T-helper 2 cell treated with Interferon-gamma antibody and Interleukin-4, amounts not matched to agents 5 μg/mL and 100 μg/mL, for 36 hours (primary cell): ENCODE measurements at places on chromosomes 1 and 21.

DNA sequence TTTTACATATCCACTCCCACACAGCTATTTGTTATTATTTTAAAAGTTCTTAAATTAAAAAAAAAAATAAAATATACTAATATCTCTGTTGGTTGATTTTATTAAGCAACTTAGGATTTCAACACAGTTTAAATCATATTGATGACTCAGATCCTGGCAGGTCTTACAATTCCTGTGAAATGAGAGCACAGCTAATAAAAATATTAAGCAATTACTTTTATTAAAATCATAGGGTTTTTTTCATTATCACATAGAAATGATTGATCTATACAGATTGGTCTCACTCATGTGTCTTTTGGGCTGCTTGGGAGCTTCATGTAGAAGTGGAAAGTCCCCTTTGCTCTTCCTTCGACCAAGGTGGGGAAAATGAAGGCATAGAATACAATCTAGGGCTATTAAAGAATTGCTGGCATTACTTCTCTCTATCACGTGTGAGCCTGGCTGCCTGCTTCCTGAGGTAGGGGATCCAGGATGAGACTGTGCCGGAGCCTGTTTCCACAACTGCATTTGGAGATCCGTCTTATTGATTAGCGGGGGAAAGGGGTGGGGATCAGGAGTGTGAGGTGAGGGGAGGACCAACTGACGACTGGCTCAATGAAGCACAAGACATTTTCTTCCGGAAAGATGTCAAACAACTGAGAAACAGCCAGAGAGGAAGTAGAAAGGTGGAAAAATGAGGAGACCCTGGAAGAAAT, 858.0 kb downstream of the USP25 start:
- no peak for DNase-seq

DNA sequence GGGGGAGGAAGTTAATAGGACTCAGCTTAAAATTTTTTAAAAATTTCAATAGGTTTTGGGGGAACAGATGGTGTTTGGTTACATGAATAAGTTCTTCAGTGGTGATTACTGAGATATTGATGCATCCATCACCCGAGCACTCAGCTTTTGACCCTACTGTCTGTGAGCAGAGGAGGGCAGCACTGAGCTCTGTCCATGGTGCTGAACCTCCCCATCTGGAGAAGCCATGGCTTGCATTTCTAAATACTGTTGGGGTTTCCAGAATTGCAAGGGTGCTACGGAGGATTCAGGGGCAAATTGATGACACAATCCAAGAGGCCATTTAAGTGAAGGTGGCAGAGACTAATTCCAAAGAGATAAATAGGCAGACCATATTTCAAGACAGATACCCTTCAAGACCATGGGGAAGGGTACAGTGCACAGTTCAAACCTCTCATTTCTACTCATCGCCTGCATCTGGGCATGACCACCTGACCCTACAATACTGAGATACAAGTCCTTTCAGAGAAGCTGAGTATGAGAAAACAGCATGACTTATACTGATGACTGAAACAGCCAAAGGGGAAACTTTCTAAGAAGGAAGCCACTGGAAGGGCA, 17.2 kb downstream of the SYT2 start:
- peak; percentile 48 for DNase-seq

GRCh38 chr1:116572099-116572498, 1.3 kb upstream of the CD58 start:
- no peak for DNase-seq

- DNase-seq = no peak
Measured at GRCh38 chr21:32315511-32316281, 17.0 kb downstream of the MRAP start.

GRCh38 chr21:25062061-25062460, 545.2 kb downstream of the MRPL39 start:
- DNase-seq = no peak

GRCh38 chr1:37861151-37861550, 1.8 kb upstream of the MTF1 start:
- DNase-seq = no peak

GRCh38 chr1:62876535-62876934, 92.6 kb downstream of the ATG4C start:
- DNase-seq = no peak

DNA sequence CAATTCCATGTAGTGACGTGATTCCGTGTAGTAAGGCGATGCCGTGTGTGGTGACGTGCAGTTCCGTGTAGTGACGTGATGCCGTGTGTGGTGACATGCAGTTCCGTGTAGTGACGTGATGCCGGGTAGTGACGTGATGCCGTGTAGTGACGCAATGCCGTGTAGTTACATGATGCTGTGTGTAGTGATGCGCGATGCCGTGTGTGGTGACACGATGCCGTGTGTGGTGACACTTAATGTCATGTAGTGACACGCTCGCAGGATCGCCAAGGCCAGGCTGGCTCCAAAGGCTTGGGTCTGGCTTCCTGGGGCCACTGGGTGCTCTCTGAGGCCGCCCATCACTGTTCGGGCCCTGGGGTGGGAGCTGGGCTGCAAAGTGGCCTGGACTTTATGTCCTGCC, 14.2 kb downstream of the COL18A1 start:
- DNase-seq = no peak

DNA sequence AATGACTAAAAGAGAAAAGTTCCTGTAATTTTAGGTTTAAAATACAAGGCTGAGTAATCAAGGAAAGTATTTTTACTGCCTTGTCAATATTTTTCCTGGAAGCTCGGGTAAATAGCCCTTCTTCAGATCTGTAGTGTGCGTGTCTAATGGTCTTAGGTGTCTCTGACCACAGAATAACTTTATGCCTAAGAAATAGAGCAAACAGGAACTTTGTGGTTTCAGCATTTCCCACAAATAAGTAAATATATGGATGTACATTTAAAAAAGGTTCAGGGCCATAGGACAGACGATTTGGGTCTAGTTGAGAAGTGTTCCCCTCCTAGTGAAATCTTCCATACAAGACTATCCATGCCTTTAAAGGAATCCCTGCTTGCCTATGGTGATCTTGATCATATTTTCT, 107.0 kb downstream of the ZC3H11B start:
- no peak for DNase-seq

DNA sequence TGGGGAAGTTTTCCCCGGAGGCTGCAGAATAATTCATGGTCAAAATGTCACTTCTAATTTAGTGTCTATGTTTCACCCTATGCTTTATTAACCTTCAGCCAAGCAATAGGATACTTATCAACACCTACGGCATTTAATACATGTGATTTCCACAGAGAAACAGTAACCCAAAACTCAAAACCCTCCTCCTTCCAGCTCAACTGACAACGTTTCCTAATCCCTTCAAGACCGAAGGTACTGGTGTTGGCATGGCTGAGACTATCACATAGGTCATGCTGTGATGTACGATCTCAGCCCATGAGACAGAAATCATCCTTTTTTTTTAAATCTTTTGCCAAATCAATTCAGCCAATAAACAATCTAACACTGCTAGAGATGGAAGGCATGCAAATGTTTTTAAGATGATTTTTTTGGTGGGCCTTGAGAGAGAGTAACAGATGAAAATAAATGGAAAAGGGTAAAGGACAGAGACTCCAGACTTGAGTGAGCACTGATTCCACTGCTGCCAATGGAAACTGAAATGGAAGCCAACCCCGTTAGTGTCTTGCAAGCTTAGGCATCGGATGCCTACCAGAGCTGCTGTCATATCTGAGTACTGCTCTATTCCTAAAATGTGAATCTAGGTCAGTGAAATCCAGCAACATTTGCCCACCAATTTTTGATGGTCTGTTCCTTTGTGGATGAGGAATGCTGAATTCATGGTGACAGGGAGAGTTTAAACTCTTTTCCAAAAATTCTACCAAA, 63.4 kb upstream of the BCL10 start:
- DNase-seq = no peak

DNA sequence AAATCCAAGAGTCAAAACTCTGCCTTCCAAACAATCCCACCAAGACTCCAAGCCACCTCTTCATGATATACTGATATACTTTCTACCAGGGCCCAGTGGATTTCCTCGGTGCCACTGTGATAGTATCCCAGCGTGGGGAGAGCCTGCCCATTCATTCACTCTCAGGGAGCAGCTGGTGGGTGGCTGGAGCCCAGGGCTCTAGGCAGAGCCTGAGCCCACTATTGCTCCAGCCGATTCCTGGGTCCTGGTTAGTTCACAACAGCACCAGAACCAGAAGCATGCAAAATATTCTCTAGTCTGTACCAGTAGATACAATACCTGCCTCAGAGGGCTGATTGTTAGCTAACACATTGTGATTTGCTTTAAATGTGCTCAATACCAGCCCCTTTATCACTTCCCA, 831 bp downstream of the CSRP1 start:
- no peak for DNase-seq

GRCh38 chr1:38454236-38454635, 405.3 kb downstream of the RRAGC start:
- DNase-seq = no peak

DNA sequence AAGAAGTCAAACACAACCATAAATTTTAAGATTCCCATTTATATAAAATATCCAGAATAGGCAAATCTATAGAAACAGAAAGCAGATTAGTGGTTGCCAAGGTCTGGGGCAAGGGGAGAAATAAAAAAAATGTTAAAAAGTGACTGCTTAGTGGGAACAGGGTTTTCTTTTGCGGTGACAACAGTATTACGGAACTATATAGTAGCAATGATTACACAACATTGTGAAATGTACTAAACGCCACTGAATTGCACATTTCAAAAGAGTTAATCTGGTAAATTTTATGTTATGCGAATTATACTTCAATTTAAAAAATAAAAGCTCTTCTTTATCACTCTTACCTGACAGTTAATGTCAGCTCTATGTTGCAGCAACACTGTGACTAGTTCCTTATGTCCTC, 105.2 kb downstream of the ACBD6 start:
- no peak for DNase-seq

DNA sequence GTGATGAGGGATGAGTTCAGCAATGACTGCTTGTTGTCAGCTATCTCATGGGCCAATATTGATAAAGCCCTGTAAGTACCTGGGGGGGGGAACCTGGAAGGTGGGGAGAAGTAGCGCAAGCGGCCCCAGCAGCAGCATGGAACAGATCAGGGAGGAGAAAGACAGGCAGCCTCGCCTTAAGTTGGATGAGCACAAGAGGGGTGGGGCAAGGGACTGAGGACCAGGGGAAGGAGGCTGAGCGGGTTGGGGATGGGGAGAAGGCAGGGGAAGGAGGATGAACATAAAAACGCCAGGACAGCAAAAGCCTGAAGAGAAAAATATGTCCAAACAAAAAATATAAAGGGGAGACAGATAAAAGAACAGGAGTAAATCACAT, 70.6 kb downstream of the ALG14 start:
- no peak for DNase-seq

DNA sequence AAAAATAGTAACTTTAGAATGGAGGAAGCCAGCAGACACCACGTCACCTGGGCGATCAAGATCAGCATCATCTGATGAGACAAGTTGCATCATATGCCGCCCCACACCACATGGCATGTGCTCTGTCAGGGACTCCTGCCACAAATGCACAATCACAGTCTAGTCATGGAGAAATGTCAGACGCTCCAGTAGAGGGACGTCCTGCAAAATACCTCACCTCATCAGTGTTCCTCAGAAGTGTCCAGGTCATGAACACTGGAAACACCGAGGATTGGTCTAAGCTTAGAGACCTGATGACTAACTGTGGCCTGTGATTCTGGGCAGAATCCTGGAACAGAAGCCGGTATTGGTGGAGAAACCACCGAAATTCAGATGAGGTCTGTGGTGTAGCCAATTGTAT, 14.3 kb downstream of the ADARB1 start:
- DNase-seq = no peak

- no peak for DNase-seq
Measured at GRCh38 chr1:180230791-180231505, 884 bp downstream of the LHX4 start.
